Stimulated activated CD4-positive, alpha-beta T cell treated with anti-CD3 and anti-CD28 coated beads, Interleukin-2, amount 100 ng/mL, for 4 hours (primary cell): ENCODE measurements at places on chromosomes 2 and 18.

GRCh38 chr18:50917021-50917420 lies 38.1 kb downstream of the ME2 start:
- DNase-seq: no peak

GRCh38 chr2:175687465-175687864 lies 314.6 kb downstream of the LNPK start:
- DNase-seq: no peak

- DNase-seq: no peak
These were observed 72.2 kb downstream of the PDK1 start for GRCh38 chr2:172628085-172628484.

- DNase-seq: no peak
These were observed 6.6 kb downstream of the NR4A2 start for GRCh38 chr2:156325688-156326525.

DNA sequence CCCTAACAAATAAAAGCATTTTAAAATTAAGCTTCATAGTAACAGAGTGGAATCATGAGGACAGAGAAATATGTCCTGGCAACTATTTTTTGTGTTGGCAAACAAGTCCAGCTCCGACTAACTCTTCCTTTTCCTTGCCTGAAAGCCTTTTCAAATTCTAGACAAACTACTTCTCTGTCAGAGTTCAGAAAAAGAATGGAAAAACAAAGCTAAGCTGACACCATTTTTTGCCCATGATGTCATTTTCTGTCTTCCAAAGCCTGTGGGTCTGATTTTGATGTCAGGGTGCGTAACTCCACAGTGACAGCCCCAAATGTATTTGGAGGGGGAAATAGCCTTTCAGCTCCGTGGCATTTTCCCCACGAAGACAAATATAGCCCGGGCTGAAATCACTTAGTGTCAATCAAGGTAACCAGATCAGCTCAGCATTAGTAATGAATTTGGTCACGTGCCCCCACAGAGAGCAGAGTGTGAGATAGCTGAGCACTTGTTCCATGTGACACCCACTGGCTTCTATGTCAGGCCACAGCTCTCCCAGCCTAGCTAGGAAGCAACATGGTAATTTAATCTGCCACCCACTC lies 233.0 kb upstream of the SIX2 start:
- no peak for DNase-seq

- DNase-seq: no peak
These were observed 5.7 kb upstream of the PTPRN start for GRCh38 chr2:219314804-219315468.
